ENCODE measurements at places on chromosomes 2 and 18. TPM values are rescaled to one million over a fixed set of nuclear protein-coding genes. Genes with fewer than 3 reads are reported as not detected.

Gene MZT2B
- 281 TPM for total RNA-seq

- no peak overlapping the region for H3K4me3 ChIP-seq
- H3K27me3 ChIP-seq = peaks cover 33% of the 10 kb centered on the region
- DNase-seq = no peak
- H3K4me1 ChIP-seq = no peaks in the 10 kb centered on the region
- H3K27ac ChIP-seq = no peak overlapping the region
These were observed 1.8 kb downstream of the SLC4A10 start for GRCh38 chr2:161625996-161626395.

GRCh38 chr2:20452551-20452950 lies 5.7 kb downstream of the RHOB start:
- H3K27me3 ChIP-seq = no peaks in the 10 kb centered on the region
- H3K4me1 ChIP-seq = peaks cover 39% of the 10 kb centered on the region
- H3K27ac ChIP-seq = no peak overlapping the region
- no peak overlapping the region for H3K4me3 ChIP-seq
- DNase-seq = no peak

GRCh38 chr2:160752475-160753330 lies 259.1 kb upstream of the RBMS1 start:
- peaks cover 9% of the 10 kb centered on the region for H3K36me3 ChIP-seq
- H3K27me3 ChIP-seq = no peaks in the 10 kb centered on the region
- DNase-seq = no peak
- H3K4me1 ChIP-seq = peaks cover 40% of the 10 kb centered on the region

- H3K4me1 ChIP-seq = peaks cover 72% of the 10 kb centered on the region
- H3K4me3 ChIP-seq = no peak overlapping the region
- H3K36me3 ChIP-seq = peaks cover 18% of the 10 kb centered on the region
- H3K27ac ChIP-seq = peak overlapping the region; percentile 44
- no peak for DNase-seq
These were observed 75.8 kb downstream of the ASAP2 start for GRCh38 chr2:9282128-9283112.

DNA sequence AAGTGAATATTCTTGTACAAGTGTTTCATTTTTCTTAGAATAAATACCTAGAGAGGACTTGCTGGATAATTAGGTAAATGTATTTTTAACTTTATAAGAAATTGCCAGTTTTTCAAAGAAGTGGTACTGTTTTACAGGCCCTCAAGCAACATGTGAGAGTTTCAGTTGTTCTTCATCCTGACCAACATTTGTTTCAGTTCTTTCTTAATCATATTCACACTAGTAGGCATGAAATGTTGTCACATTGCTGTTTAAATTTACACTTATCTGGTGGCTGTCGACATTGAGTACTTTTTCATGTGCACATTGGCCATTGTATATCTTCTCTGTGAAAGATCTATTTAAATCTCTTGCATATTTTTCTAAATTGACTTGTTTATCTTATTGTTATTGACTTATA lies 178.1 kb downstream of the ACOXL start:
- no peak for DNase-seq
- H3K4me1 ChIP-seq = no peaks in the 10 kb centered on the region
- H3K27me3 ChIP-seq = peaks cover 29% of the 10 kb centered on the region
- no peak overlapping the region for H3K4me3 ChIP-seq
- H3K27ac ChIP-seq = no peak overlapping the region

Gene NEB
- total RNA-seq = 0.40 TPM

DNA sequence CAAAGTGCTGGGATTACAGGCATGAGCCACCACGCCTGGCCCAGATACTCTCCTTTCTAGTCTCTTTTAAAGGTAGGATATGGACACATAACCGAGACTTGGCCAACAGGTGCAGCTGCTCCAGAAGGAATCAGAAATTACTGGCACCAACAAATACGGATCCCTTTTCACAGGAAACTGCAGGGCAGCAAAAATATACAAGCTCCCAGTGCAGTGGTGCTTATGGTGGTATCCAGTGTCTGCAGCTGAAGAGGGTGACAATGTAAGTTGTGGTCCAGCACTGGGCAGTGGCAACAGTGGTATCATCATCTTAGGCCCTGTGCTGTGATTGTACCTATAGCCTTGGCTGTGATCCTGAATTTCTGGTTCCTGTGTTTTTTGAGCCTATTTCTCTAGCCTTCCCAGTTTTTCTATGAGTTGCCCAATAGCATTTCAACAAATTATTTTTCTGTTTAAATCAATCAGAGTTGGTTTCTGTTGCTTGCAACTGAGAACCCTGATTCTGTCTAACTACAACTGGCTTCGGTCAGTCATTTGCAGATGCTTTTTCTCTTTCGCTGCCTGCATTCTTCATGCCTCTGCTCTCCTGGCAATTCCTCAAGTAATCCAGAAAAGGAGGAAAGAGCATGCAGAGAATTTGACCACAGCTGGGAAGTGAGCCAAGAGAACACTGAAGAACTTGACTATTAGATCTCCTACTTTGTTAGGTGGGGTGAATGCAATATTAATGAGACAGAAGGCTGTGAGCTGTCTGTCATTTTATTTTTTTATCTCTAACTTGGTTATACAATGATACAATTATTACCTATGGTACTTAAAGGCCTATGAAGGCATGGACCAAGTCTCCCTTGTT lies 30.8 kb upstream of the EML4 start:
- peaks cover 74% of the 10 kb centered on the region for H3K4me1 ChIP-seq
- no peaks in the 10 kb centered on the region for H3K27me3 ChIP-seq
- H3K27ac ChIP-seq = peak overlapping the region; percentile 74
- peak; percentile 84 for DNase-seq
- no peaks in the 10 kb centered on the region for H3K36me3 ChIP-seq

Gene SNTG2
- not detected for total RNA-seq

GRCh38 chr18:34862561-34862960 lies 152.5 kb downstream of the DTNA start:
- H3K36me3 ChIP-seq = no peaks in the 10 kb centered on the region
- no peak for DNase-seq
- peaks cover 4% of the 10 kb centered on the region for H3K4me1 ChIP-seq
- H3K27me3 ChIP-seq = no peaks in the 10 kb centered on the region

GRCh38 chr18:12993439-12993838 lies 2.3 kb downstream of the CEP192 start:
- peaks cover 29% of the 10 kb centered on the region for H3K4me1 ChIP-seq
- DNase-seq = no peak
- no peak overlapping the region for H3K27ac ChIP-seq
- H3K36me3 ChIP-seq = no peaks in the 10 kb centered on the region

Gene SERPINB2
- total RNA-seq = not detected

- no peak for DNase-seq
- H3K36me3 ChIP-seq = no peaks in the 10 kb centered on the region
- H3K27me3 ChIP-seq = no peaks in the 10 kb centered on the region
These were observed 1127.1 kb downstream of the DPP10 start for GRCh38 chr2:115569547-115569946.

GRCh38 chr2:43370705-43371104 lies 144.3 kb upstream of the ZFP36L2 start:
- H3K4me3 ChIP-seq = no peak overlapping the region
- no peaks in the 10 kb centered on the region for H3K27me3 ChIP-seq
- DNase-seq = no peak
- H3K27ac ChIP-seq = no peak overlapping the region
- peaks cover 4% of the 10 kb centered on the region for H3K36me3 ChIP-seq
- peaks cover 21% of the 10 kb centered on the region for H3K4me1 ChIP-seq

- no peak overlapping the region for H3K4me3 ChIP-seq
- DNase-seq = no peak
- peaks cover 5% of the 10 kb centered on the region for H3K27me3 ChIP-seq
- no peaks in the 10 kb centered on the region for H3K36me3 ChIP-seq
- H3K4me1 ChIP-seq = peaks cover 10% of the 10 kb centered on the region
- no peak overlapping the region for H3K27ac ChIP-seq
These were observed 115.5 kb downstream of the NFATC1 start for GRCh38 chr18:79511271-79511670.

GRCh38 chr2:195313962-195314361 lies 343.1 kb upstream of the SLC39A10 start:
- peaks cover 6% of the 10 kb centered on the region for H3K4me1 ChIP-seq
- H3K4me3 ChIP-seq = no peak overlapping the region
- no peak overlapping the region for H3K27ac ChIP-seq
- DNase-seq = no peak
- peaks cover 32% of the 10 kb centered on the region for H3K27me3 ChIP-seq
